Aorta (tissue), 5 donors: ENCODE measurements at places on chromosomes 16 and 17. TPM values are rescaled to one million over a fixed set of nuclear protein-coding genes. Genes with fewer than 3 reads are reported as not detected.

KRTAP16-1 gene
- not detected for total RNA-seq

KRT36 gene
- total RNA-seq: not detected

CACNG1 gene
- not detected for total RNA-seq

GPR142 gene
- total RNA-seq: not detected

GRCh38 chr16:25176136-25176535 lies 40.6 kb upstream of the AQP8 start:
- no peak overlapping the region for H3K4me3 ChIP-seq
- H3K27ac ChIP-seq: no peak overlapping the region
- H3K27me3 ChIP-seq: no peaks in the 10 kb centered on the region
- H3K4me1 ChIP-seq: no peaks in the 10 kb centered on the region
- no peak for DNase-seq

- no peak for DNase-seq
- no peaks in the 10 kb centered on the region for H3K27me3 ChIP-seq
- H3K4me3 ChIP-seq: no peak overlapping the region
- H3K4me1 ChIP-seq: no peaks in the 10 kb centered on the region
- H3K36me3 ChIP-seq: no peaks in the 10 kb centered on the region
These were observed 358.2 kb downstream of the KIF2B start for GRCh38 chr17:54180950-54181349.

GRCh38 chr17:46943218-46943500 lies 20.2 kb downstream of the GOSR2 start:
- H3K4me1 ChIP-seq: no peaks in the 10 kb centered on the region
- H3K27me3 ChIP-seq: no peaks in the 10 kb centered on the region
- H3K36me3 ChIP-seq: peaks cover 3% of the 10 kb centered on the region
- DNase-seq: no peak
- no peak overlapping the region for H3K4me3 ChIP-seq

- no peaks in the 10 kb centered on the region for H3K27me3 ChIP-seq
- H3K4me1 ChIP-seq: no peaks in the 10 kb centered on the region
- DNase-seq: no peak
- no peak overlapping the region for H3K4me3 ChIP-seq
- H3K36me3 ChIP-seq: no peaks in the 10 kb centered on the region
These were observed 27.3 kb downstream of the SMYD4 start for GRCh38 chr17:1802429-1802828.
